ENCODE measurements at places on chromosomes 3 and 15.

DNA sequence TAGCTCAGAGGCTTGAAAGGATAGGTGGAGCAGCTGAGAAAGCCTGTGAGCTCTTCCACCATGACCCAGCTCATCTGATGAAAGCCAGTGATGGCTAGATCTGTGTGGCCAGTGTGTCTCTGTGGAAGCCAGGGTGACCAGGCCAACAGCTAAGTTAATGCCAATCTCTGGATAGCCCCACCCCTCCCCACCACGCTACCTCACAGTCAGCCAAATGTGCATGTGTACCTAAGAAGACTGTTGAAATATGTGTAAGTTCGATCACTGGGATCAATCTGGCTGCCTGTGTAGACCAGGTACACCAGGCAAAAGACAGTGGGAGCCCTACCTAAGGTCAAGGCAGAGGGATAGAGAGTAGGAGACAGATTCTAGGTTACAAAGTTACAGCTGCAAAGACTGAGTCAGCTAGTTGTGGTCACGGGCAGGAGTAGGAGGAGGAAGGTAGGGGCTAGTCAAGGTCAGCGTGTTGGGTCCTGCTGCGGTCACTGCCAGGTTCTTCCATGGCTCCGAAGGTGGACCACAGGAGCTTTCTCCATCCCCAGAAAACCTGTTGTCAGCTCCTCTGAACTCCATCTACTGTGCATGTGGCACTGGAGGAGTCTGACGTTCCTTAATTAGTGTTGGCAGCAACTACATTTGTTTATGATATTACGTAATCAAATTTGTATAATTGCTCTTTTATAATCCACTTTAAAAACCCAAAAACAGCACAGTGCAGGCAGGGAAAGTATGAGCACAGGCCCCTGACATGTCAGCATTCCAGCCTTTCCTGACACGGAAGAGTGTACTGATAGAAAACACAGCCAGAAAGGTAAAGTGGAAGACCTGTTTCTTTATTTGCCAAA is 318.0 kb downstream of the CLSTN2 start:
- DNase-seq = no peak

- DNase-seq = no peak
These were observed 27.9 kb downstream of the FEM1B start for GRCh38 chr15:68305420-68305871.

DNA sequence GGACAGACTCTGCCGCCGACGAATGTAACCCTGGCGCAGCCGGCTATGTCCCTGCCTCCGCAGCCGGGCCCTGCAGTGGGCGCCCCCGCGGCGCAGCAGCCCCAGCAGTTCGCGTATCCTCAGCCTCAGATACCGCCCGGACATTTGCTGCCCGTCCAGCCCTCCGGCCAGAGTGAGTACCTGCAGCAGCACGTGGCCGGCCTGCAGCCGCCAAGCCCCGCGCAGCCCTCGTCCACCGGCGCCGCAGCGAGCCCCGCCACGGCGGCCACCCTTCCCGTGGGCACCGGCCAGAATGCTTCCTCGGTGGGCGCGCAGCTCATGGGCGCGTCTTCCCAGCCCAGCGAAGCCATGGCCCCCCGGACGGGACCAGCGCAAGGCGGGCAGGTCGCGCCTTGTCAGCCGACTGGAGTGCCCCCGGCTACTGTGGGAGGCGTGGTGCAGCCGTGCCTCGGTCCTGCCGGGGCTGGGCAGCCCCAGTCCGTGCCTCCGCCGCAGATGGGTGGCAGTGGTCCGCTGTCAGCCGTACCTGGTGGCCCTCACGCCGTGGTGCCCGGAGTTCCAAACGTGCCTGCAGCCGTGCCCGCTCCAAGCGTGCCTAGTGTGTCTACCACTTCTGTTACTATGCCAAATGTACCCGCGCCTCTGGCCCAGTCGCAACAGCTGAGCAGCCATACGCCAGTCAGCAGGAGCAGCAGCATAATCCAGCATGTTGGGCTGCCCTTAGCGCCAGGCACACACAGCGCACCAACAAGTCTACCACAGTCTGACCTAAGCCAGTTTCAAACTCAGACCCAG is 2.4 kb downstream of the TSC22D2 start:
- no peak for DNase-seq

DNA sequence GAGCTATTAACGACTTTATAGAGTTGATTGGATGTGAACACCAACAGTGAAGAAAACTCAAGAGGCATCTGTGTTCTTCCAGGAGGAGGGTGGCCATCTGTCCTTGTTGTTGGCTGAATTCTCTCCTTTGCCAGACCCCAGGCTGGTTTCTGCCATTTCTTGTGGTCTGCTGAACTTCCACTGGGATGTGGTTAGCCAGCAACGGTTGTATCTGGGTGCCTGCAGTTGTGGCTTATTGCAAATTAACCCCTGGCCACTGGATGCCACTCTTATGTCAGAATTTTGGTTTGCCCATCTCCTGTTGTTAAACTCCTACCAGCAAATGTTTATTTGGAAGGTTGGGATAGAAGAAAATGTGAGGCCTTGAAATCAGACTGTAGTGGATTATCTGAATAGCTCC is 163.6 kb upstream of the TBC1D5 start:
- DNase-seq = no peak

GRCh38 chr3:32208447-32208846 is 30.0 kb upstream of the CMTM8 start:
- no peak for DNase-seq

- no peak for DNase-seq
These were observed 8.7 kb downstream of the SEMA7A start for GRCh38 chr15:74424901-74425528.

DNA sequence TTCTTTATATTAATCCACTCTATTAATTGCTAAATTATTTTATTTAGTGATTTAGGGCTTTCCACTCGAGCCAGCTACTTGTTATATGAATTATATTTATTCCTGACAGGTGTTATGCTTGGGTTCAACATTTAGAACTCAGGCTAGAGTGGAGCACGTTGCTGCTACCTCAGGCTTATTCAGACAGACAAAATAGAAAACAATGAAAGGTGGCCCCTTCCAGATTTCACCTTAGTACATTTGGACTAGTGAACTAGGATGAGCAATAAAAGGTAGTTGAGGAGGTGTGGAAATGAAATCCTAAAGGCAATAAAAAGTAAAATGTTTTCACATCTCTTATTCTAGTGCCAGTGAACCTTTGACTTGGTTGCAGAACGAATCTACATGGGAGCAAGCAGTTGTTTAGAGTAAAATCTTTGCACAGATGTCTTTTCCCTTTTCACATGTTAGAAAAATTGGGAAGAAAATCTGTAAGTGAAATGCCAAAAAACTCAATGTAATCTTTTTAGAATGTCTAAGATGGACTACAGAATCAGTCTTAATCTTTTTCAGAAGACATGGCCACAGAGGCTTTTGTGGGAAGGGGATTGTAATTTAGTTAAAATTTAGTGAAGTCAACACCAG is 63.8 kb downstream of the AKAP13 start:
- DNase-seq = no peak
